ENCODE measurements at places on chromosomes 11 and 22.
A peak's percentile ranks its signal among the peaks of the same experiment; 100 is the strongest.

- DNase-seq, result no peak
Observed at GRCh38 chr22:38251341-38251692, 21.5 kb downstream of the TMEM184B start.

DNA sequence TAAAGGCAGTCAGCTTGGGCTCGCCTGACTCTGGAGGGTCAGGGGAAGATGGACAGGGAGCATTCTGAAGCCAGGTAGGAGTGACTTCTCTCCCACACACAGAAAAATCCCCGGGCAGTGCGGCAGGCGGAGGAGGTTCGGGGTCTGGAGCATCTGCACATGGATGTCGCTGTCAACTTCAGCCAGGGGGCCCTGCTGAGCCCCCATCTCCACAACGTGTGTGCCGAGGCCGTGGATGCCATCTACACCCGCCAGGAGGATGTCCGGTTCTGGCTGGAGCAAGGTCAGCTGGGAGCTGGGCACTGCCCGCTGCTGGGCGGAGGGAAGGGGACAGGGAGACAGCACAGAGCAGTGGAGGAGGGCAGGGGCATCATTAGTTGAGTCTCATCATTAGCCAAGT lies 13.2 kb upstream of the POU2F3 start:
- DNase-seq, result no peak

- DNase-seq, result no peak
Observed at GRCh38 chr11:120601536-120601935, 90.0 kb downstream of the GRIK4 start.

- DNase-seq, result no peak
Observed at GRCh38 chr11:23490557-23491235, 630.4 kb upstream of the CCDC179 start.

- DNase-seq, result no peak
Observed at GRCh38 chr11:116239247-116239646, 533.5 kb downstream of the BUD13 start.

- DNase-seq, result peak; percentile 33
Observed at GRCh38 chr22:17773606-17774205, 563 bp downstream of the BID start.

DNA sequence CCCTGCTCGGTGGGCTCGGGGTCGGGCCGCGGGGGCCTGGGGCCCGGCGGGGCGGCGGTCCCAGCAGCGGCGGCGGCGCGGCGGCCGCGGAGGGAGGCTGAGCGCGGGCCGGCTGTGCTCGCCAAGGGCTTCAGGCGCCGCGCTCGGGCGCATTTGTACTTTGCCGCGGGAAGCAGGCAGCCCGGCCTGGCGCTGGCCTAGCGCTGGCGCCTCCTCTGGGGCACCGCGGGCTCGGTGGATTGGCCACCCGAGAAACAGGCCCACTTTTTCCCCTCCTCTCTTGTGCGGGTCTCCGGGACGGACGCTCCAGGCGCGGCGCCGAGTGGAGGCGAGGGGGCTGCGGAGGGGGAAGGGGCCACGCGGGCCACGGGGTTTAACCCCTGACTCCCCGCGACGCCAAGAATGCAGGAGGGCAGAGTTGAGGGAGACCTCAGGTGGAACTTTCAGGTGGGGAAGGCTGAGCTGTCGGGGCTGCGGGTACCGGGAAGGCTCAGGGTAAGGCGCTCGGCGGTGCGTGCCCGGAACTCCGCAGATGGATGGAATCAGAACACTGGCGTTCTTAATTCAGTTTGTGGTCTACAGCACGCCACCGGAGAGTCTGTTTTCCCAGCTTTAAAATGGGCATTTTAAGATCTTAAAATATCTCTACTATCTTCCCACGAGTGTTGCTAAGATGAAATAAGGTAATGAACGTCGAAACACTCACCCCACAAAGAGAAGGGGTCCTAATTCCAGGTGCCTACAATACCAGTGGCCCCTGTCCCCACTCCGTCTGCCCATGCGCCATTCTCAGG lies at the start of gene CHRDL2:
Gene CHRDL2, minus strand, starts transcription at position 126 of the 794 bp plus-strand sequence. CDS start 538 bp downstream, outside the sequence.
- DNase-seq, result no peak

DNA sequence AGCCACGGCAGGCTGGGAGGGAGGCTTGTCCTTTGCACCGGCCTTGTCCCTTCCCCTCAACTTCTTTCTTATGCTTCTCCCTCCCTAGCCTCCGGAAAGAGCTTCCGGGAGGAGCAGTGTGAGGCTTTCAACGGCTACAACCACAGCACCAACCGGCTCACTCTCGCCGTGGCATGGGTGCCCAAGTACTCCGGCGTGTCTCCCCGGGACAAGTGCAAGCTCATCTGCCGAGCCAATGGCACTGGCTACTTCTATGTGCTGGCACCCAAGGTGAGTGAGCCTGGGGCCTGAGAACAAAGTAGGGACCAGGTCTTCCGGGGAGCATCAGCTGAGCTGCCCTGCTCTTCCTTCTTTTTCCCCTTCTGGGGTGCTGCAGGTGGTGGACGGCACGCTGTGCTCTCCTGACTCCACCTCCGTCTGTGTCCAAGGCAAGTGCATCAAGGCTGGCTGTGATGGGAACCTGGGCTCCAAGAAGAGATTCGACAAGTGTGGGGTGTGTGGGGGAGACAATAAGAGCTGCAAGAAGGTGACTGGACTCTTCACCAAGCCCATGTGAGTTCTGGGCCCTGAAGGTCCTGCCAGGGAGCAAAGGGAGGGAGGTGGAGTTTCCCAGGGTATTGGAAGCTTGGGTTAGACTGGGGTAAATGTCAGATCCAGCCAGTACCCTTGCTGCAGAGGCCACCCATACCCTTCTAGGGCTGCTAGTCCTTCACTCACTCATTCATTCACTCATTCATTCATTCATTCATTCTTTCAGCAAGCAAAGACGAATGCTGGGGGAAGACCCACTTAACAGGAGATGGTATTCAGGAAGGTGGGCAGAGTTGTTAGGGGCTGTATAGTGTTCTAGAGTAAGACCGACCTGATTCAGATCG lies 22.6 kb downstream of the ADAMTS15 start:
- no peak for DNase-seq

- no peak for DNase-seq
Observed at GRCh38 chr11:15863411-15863810, 492.9 kb downstream of the SOX6 start.

DNA sequence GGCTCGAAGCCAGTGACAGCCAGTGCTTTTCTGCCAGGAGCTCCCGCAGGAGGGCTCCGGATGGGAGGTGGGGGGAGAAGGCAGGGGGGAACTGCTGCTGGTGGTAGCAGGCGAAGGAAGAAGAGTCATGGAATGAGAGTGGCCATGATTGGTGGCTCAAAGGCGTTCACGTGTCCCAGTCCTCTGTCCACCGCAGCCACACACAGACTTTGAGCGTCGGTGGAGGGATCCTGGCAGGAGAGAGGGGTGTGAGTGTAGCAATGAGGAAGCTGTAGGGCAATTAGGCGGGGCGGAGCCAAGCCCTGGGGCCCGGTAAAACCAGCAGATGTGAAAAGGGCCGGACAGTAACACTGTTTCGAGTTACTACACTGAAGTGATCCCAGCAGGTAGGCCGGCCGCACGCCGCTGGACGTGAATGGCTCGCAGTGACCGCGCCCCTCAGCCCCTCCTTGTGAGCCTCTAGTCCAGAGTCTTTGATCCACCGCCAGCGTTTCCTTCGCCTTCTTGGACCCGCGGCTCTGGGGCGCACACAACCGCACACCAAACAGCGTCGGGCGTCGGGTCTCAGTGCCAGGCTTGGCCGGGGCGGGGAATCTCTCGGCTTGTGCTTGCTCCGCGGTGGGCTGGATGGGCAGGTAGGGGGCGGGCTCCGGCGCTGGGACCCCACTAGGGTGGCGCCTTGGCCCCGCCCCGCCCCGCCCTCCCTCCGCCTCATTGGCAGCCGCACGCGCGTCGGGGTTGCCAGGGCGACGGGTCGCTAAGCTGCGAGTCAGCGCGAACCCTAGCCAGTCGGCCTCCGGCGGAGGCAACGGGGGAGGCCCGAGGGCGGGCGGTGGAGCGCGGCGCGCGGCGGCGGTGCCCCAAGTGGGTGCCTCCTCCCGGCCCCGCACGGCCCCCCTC lies at the start of gene LRRC10B:
Gene LRRC10B, plus strand, starts transcription at position 788 of the 900 bp plus-strand sequence. CDS start 250 bp downstream, outside the sequence.
- DNase-seq, result no peak

- no peak for DNase-seq
Observed at GRCh38 chr11:28223994-28224393, 115.8 kb downstream of the METTL15 start.

- DNase-seq, result no peak
Observed at GRCh38 chr22:39087881-39088684, 9.0 kb upstream of the APOBEC3H start.

DNA sequence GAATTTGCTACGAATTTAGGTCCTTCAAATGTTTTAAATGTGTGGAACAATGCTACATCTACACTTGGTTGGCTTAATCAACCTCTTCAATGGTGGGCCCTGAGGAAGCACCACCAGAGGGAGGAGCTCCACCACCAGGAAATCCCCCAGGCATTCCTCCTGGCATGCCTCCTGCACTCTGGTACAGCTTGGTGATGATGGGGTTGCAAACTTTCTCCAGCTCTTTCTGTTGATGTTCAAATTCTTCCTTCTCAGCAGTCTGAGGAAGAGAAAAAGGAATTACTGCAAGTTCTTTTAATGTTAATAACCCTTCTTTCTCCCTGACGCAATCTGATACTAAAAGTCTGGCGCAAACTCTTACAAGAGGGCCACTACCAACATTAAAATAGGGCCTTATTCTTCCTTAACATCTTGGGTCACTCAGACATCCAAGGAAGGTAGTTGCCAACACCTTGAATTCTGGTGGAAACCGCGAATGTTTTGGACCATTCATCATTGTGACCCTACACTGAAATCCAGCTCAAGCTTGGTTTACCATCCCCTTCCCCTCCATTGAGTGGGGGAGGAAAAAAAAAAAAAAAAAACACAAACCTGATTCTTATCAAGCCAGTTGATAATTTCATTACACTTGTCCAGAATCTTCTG lies 4.2 kb downstream of the HSPA8 start:
- no peak for DNase-seq

DNA sequence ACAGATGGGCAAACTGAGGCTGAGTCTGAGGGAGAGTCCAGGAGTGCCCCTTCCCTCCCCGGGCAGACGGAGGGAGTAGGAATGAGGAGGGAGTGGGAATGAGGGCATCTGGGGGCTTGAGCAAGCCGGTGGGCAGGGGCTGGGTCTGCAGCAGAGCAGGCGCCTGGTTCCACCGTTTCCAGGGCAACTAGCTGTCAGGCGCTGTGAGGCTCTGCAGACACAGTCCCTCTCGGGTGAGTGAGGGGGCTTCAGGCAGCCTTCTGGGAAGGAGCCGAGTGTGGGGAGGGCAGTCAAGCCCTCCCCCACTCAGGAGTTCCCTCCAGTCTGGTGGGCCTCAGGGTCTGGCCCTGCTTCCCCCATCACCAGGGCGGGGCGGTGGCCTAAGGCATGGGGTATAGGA lies 19.0 kb downstream of the TMEM258 start:
- no peak for DNase-seq

- DNase-seq, result no peak
Observed at GRCh38 chr11:122937983-122938382, 43.7 kb downstream of the BSX start.

DNA sequence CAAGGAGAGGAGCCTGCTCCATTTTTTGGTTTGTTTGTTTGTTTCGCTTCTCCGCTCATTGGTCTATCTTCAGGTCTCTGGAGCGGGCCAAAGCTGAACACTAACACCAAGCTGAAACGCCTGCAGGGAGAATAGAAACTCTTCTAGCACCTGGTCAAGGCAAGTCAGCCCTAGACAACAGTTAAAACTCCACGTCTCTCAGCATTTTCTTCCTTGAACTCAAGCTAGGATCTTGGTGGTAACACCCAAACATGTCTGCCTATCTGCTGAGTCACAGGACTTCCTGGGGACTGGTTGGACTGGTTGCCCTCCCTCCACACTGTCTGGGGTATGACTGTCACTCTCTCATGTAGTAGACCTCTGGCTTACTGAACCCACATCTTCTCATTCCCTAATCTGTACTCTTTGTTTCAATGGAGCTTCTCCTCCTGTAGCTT lies 23.9 kb upstream of the RBFOX2 start:
- no peak for DNase-seq

DNA sequence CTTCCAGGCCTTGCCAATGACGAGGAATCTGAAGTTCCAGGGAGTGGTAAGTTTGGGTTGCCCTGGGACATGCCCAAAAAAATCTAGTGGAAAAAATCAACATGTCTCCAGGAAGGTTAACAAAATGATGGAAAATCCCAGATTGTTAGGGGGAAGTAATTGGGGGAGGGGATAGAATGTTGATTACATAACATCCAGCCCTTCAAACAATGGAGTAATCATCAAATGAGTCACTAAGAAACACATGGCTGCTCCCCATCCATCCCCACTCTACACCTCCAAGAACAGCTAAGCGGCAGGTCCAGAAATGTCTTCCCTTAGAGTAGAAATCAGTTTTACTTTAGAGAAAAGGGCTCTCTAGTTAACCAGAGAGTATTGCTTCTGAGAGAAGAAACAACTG lies 94.9 kb downstream of the ETS1 start:
- no peak for DNase-seq

DNA sequence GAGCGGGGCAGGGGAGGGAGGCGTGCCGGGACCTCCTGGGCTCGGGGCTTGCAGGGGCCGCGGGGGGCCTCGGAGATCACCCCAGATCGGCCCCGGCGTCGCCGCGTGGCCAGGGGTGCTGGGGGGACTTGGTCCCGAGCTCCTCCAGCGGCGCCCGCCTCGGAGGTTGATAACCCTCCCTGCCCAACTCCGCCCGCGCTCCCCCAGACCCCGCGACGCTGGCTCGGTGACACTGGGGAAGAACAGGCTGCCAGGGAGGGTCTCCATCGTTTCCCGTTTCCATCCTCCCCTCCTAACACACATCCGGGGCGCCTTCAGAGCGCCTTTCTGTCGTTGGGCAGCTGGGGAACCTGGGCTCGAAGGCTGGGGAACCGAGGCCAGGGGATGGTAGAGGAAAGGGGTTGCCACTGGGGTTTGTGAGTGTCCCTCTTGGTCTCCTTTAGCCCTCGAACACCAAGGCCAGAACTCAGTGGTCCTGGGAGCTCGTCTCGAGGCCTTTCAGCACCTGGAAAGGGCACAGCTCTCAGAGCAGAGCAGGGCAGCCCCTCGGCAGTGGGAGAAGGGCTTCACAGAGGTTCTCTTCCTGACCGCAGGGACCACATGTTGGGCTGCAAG lies 431 bp downstream of the SLC37A2 start:
- no peak for DNase-seq

- no peak for DNase-seq
Observed at GRCh38 chr11:133162227-133162626, 370.1 kb downstream of the OPCML start.

GRCh38 chr11:12163181-12163941 lies 53.0 kb downstream of the MICAL2 start:
- no peak for DNase-seq

GRCh38 chr11:114713756-114714155 lies 35.4 kb downstream of the NXPE2 start:
- DNase-seq, result no peak
